ENCODE measurements at places on chromosomes 4 and X.
A peak's percentile ranks its signal among the peaks of the same experiment; 100 is the strongest.

DNA sequence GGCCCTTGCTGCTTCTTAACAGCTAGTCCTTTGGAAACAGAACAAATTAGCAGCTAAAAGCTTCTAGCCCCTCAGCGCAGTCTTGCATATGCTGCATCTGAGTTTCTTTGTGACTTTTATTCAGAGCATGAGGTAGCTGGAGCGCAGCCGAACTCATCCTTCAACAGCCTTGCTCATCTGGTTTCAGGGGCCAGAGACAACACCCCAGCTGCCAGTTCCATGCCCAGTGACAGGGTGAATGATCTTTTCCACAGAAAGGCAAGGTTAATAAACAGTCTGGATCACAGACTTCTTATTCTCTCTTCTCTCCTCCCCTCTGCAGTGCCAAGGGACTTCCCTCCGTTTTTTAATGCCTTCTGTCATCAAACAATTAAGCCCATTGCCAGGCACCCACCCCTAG is 216.6 kb upstream of the INTU start:
- DNase-seq: no peak

DNA sequence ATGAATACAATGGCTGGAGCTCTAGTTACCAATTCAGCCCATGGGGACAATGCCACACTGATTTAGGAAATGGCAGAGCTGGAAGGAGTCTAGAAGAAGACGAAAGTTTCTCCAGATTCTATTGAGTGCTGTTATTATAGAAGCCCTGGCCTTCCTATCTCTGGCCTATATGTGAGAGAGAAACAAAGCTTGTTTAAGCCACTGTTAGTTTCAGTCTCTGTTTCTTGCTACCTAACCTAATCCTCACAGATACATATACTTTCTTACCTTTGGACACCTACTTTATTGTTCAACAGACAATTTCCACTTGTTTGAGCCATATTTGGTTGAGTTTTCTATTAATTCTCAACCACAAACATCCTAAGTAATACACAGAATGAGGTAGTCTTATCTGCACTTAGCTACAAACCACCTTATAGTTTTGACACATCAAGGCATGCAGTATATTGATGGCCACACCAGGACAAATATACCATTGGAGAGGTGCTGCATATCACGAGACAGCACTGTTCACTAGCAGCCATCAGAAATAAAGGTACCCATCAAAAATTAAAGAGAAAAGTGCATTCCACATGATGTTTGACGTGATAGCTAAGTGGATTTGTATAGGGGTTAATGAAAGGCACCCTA is 190.2 kb downstream of the SMIM20 start:
- DNase-seq: no peak

DNA sequence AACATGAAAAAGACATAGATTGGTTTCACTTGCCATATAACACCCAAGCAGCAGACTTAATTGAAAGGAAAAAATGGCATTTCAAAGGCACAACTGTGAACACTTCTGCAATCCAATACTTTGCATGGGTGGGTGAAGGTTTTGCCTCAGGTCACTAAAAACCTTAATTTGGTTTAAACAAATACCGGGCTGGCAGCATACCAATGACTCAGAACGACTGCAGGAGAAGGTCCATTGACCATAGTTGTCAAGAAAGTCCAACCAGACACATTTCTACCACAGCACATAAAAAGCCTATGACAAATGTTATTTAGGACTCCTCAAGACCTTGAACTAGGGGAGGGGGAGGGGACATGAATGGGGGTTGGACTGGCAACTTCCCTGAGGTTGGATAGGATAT is 183.6 kb upstream of the TRPC5 start:
- DNase-seq: no peak

- DNase-seq: no peak
These were observed 20.9 kb downstream of the RGS12 start for GRCh38 chr4:3313556-3314228.

DNA sequence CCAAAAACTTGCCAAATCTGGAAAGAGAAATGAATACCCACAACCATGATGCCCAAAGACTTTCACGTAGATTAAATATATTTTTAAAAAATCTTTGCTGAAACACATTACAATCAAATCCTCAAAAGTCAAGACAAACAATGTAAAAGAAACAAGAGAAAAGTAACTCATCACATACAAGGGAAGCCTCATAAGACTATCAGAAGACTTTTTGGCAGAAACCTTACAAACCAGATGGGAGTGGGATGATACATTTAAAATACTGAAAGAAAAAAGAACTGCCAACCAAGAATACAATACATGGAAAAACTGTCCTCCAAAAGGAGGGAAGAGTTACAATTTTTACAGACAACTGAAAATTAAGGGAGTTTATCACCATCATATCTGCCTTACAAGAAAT is 319.0 kb upstream of the INTU start:
- DNase-seq: no peak

DNA sequence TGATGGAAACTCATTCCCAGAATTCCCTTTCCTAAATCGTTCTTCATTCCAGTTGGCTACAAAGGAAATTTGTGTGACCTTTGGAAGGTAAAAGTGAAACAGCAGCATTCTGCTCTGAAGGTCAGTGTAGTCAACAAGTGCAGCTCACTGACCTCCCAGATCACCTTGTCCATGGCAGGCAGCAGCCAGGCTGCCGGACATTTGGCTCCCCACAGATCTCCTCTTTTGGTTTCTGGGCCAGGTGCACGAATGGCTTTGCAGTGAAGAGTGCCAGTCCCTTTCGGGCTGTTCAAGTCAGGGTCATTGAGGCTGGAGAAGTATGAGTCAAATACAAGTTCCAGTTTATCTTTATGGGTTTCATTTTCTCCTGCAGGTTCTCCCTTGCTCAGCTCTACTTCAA is 14.3 kb downstream of the GPRIN3 start:
- peak; percentile 68 for DNase-seq

GRCh38 chrX:132216806-132217202 is 2.4 kb downstream of the RAP2C start:
- DNase-seq: no peak

DNA sequence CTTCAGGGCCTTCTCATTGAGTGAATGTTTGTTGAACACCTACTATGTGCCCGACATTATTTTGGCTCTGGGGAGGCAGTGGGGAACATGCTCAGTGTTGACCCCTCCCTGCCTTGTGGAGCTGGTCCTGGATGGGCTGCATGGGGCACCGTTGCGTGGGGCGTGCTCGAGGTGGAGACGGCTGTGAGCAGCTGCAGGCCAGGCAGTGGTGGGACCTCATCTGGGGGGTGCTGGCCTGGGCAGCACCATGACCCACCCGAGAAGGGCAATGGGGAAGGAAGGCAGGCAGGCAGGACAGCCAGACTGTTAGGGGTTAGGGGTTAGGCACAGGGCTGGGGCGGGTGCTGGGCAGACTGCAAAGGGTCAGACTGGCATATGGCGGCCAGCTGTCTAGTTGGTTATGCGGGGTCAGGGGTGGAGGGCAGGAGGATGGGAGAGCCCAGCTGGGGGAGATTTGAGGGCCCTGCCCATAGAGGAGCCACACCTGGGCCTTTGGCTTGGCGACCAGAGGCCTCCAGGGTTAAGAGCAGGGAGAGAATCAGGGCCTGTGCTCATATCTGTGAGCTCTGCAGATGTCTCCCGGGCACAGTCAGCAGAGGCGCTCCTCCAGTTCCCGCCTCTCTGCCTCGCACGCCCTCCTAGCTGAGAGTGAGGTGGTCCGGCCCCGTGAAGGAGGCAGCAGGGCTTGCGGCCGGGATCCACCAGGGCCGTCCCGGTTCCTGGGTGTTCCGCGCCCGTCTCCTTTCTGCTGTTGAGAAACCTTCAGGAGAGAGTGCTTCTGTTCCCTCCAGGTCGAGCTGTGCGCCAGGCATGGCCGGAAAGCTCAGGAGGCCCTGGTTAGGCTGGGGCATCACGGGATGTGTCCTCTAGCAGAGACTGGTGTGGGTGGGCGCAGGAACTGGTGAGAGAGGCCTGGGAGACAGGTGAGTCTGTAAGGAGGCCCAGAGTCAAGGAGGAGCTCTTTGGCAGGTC is 73.3 kb downstream of the RGS12 start:
- no peak for DNase-seq
